ENCODE measurements at places on chromosomes 7 and 10.

DNA sequence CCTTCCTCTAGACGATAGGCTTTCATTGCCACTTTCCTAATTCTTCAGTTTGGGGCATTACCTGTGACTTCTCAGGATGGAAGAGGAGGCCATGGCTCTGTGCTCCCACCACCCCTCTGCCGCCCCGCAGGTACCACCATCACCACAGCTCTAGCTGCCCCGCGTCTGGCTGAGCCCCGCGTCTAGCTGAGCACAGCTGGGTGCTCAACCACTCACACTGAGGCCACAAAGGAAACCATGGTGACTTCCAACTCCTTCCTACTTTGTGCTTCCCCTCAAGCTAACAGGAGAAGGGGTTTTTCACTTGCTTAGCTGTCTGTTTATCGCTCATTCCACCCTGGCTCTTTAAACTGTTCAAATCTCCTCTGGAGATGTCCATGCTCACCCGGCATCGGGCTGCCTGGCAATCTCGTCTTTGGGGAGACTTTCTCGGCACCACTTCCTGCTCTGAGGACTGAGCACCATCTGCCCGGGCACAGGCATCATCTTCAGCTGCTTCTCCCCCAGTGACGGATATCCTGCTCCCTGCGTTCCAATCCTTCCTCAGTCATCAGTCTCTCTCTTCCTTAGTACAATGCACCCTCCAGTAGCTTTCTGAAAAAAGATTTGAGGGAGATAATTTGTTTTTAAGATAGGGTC lies 59.4 kb downstream of the MAD1L1 start:
- no peak for DNase-seq

- peak; percentile 99 for DNase-seq
These were observed 65.0 kb downstream of the STK17A start for GRCh38 chr7:43647673-43648472.

DNA sequence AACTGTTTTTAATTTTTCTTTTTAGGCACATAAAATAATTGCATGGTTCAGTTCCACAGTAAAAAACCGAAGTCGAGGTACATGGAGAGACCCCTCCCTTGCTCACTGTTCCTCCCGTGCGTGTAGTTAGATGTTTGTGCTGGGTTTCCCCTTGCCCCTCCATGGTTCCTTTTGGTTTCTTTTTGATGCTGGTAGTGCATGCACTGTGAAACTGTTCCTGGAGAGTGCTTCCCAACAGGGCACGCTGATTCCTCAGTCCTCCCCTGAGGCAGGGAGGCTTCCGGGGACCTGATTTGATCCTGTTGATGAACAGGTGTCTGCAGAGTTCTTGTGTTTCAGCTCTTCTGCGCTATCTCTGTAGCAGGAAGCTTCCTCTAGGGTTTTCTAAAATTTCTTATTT lies 69.5 kb downstream of the ADCY1 start:
- DNase-seq, result no peak

DNA sequence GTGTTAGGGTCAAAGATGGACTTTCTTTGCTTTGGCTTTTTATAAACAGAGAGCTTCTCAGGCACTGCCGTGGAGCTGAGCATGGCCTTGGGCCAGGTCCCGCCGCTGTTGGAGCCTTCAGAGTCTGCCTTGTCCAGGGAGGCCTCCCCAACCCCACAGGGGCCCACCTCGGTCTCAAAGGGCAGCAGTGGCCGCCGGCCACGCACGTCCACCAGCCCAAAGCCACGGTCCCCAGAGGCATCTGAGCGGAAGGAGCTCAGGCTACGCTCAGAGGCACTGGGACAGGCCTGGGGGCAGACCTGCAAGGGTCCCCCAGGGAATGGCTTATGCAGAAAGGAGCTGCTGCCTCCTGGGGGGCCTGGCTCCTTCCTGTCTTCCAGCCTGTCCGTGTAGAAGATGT lies 105.0 kb downstream of the DLG5 start:
- no peak for DNase-seq

GRCh38 chr10:98030093-98030821 lies at the start of gene CRTAC1:
TSS of gene CRTAC1 (minus strand) at chr10:98030621. CDS start at chr10:98030472, 149 bp downstream.
- no peak for DNase-seq

DNA sequence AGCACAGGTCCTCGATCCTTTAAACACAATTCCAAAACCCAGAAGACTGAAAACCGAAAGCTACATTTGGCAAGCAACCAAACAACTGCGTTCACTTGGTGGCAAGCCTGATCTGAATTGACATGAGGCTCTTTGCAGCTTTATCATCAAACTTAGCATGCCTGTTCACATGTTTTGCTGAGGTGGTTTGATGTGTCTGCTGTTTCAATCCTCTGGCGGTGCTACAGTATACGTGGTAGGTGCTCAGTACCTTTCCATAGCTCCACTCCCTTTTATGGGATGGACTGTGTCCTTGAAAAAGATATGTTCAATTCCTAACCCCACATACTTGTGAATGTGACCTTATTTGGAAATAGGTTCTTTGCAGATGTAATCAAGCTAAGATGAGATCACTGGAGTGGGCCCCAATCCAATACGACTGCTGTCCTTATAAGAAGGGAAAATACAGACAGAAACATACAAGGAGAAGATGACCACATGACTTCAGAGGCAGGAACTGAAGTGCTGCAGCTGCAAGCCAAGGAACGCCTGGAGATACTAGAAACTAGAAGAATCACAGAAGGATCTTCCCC lies 33.4 kb downstream of the CCDC6 start:
- peak; percentile 48 for DNase-seq

- DNase-seq, result no peak
These were observed 181.3 kb downstream of the WDR11 start for GRCh38 chr10:121032460-121032859.

DNA sequence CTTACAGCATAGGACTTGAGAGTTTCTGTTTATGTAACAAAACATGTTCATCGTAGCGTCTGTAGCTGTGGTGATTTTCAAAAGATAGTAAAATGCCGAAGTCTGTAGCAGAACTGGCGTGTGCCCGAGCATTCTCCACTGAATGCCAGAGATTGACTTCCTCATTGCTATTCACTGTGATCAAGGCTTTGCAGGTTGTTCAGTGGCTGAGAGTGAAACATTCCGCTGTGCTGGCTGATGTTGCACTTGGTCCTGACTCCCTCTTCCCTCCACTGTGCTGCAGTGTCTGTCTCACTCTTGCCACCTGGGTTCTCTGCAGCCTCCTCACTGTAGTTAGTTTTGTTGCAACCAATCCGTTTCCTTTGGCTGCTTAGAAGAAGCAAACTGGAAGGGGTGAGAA lies 37.6 kb downstream of the FHIP2A start:
- no peak for DNase-seq

Data from ELR (cell line).